ENCODE measurements at places on chromosomes 2 and 18.

DNA sequence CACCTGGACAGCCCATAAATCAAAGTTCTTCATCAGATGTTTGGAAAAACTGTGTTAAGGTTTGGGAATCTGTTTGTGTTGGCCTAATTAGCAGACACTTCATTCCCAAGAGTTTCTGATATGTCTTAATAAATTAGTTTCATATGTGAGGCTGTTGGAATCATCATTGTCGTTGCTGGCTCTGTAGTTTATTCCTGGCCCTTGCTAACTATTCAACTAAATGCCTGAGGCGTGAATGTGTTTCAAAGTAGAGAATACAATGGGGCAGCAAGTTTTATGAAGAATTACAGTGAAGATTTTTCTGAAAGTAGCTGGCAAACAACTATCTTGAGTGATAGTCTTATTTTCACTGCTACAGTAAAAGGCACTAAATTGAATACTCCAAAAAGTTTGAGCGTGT lies 141.1 kb downstream of the PARD3B start:
- DNase-seq = no peak

GRCh38 chr2:164785457-164785856 lies 56.2 kb downstream of the COBLL1 start:
- no peak for DNase-seq

GRCh38 chr2:240733803-240734495 lies 42.3 kb downstream of the AQP12A start:
- DNase-seq = no peak

- DNase-seq = no peak
These were observed 208.3 kb downstream of the PIK3C3 start for GRCh38 chr18:42163321-42163720.

DNA sequence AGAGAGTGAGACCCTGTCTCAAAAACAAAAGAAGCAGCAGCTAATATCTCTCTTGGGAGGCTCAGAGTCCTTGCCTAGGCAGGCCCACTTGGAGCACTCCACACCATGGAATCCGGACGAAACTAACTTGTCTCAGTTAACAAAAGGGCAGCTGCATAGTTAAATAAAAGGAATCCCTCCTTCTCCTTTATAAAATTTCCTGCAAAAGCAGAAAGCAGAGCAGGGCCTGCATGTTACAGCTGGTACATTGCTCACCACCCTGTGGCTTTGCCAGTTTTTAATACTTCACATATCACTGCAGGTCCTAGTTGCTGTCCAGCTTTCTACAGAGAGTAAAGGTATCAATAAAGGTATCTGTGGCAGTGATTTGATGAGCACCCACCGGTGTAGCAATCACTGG lies 93.6 kb downstream of the ASAP2 start:
- no peak for DNase-seq

- DNase-seq = no peak
These were observed 256.2 kb downstream of the HDAC4 start for GRCh38 chr2:239144713-239144999.

GRCh38 chr2:205772983-205773382 lies 90.7 kb downstream of the NRP2 start:
- DNase-seq = no peak

DNA sequence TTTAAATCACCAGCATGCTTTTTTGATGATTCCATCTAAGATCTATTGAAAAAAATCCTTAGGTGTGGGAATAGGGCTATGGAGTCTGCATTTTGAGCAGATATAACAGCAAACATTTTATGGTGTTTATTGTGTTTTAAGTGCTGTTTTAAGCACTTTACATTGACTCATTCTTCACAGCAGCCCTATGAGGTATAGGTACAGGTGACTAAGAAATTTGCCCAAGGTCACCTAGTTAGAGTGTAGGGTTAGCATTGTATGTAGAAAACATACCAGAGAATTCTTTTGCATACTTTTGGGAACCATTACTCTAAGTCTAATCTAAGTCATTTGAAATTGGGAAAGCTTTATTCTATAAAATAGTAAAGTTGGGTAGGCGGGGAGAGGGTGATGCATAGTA lies 31.3 kb downstream of the PPM1B start:
- no peak for DNase-seq
